Midbrain (tissue), 1 donor: ENCODE measurements at places on chromosomes 7 and 10.
A peak's percentile ranks its signal among the peaks of the same experiment; 100 is the strongest.

DNA sequence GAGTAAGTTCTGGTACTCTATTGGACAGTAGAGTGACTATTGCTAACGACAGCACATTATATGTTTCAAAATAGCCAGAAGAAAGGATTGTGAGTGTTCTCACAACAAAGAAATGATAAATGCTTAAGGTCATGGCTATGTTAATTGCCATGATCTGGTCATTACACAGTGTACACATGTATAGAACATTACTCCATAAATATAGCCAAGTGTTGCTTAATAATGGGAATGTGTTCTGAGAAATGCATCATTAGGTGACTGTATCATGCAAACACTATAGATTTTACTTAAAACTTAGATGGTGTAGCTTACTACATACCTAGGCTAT, 19.6 kb downstream of the EPC1 start:
- no peak for DNase-seq

DNA sequence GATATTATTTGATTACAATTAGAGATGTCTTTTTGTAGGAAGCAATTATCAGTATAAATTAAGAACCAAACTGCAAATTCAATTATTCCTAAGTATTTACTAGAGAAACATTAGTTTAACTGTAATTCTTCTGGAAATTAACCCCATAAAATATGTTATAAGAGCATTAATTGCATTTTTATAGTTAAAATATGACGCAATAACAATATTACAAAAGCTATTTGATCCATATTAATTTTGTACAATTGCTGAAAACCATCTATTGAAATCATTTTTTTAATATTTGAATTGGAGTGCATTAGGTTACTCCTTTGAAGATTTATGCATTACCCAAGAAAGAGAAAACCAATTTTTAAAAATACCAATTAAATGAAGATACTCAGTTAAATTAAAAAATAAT, 254.8 kb upstream of the LRRTM3 start:
- DNase-seq = no peak

GRCh38 chr10:3165196-3165595, 7.4 kb downstream of the PITRM1 start:
- DNase-seq = no peak

DNA sequence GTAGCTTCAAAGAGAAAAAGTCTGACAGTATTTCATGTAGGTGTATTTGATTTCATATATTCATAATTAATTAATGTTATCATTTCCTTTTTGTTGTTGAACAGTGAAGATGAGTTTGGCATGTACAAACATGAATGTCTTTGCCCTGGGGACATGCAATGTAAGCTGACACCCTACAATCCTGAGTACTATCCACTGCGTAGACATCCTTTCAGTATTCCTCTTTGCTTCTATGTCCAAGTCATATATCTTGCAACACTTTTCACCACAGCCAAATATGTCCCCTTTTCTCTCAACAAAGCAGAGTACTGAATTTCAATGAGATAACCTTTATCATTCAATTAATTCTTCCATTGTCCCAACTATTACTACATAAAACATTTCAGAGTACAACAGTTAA, 93.6 kb downstream of the GPR37 start:
- no peak for DNase-seq

DNA sequence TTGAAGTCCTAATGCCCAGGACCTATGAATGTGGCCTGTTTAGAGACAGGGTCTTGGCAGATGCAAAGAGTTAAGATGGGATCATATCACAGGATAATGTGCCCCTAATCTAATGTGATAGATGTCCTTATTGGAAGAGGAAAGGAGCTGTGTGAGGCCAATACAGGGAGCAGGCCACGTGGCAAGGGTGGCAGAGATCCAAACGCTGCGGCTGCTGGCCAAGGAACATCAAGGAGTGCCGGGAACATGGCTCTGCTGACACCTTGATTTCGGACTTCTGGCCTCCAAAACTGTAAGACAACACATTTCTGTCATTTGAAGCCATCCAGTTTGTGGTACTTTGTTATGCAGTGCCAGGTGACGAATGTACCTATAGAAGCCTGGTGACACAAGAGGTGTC, 37.7 kb upstream of the EZH2 start:
- DNase-seq = peak; percentile 1

GRCh38 chr7:85041605-85042216, 145.1 kb downstream of the SEMA3D start:
- DNase-seq = peak; percentile 75

GRCh38 chr10:49508249-49508648, 30.7 kb downstream of the ERCC6 start:
- no peak for DNase-seq

- no peak for DNase-seq
These were observed 419.0 kb upstream of the GALNT17 start for GRCh38 chr7:70712942-70713341.

DNA sequence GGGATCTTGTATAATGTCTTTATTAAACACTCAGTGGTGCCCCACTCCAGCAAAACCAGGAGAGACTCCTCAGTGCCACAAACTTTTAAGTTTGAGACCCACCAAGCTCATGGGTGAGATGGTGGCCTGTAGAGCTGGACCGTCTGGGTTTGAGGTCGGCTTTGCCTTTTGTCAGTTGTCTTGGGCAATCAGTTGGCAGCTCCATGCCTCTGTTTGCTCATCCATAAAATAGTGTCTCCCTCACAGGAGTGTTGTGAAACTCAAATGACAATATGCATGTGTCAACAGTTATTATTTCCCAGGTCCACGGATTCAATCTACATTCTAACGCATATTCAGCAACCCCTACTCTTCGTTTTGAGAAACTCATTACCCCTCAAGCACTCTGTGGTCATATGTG, 367.8 kb upstream of the C7orf33 start:
- no peak for DNase-seq

DNA sequence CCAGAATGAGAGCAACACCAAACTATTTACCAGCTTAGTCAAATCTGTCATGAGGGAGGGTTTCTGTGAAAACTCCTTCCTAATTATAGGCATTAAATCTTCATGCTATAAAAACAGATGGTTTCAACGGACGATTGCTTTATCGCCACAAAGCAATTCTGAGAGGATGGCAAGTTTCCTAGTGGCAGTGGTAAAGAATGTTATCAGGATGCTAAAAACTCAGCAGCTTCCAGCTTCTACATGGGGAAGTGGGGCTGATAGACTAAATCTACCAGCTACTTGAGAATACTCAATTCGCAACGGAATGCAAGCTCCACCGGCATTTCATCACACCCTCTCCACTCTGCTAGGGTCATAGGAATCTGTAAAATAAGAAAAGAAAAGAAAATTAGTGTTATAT, 41.8 kb downstream of the JCAD start:
- DNase-seq = no peak

GRCh38 chr10:11670381-11670780, 58.9 kb upstream of the USP6NL start:
- DNase-seq = no peak

GRCh38 chr10:98097616-98098015, 36.8 kb upstream of the R3HCC1L start:
- DNase-seq = no peak

- DNase-seq = no peak
These were observed 416.2 kb upstream of the GHITM start for GRCh38 chr10:83723080-83723479.

GRCh38 chr10:74846958-74847357, 20.6 kb downstream of the KAT6B start:
- no peak for DNase-seq

DNA sequence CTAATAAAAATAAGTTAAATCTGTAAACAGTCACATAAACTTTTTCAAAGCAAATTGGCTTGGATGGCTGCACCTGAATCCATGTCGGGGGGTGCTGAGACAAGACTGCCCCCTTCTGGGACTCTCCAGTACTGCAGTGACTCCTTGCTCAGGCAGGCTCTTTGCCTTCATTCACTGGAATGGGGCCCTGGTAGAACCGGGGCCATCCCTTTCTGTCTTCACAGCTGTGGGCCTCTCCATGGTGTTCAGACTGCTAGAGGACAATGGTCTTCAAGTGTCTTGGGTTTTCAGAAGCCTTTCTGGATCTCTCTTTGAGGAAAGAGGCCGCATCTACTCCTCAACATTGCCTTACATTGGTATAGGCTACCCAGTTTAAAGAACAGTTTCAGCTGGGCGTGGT, 16.1 kb upstream of the IMPDH1 start:
- peak; percentile 73 for DNase-seq

GRCh38 chr7:18538554-18539250, 43.2 kb downstream of the HDAC9 start:
- no peak for DNase-seq

GRCh38 chr10:52757773-52758172, 14.8 kb downstream of the MBL2 start:
- no peak for DNase-seq

DNA sequence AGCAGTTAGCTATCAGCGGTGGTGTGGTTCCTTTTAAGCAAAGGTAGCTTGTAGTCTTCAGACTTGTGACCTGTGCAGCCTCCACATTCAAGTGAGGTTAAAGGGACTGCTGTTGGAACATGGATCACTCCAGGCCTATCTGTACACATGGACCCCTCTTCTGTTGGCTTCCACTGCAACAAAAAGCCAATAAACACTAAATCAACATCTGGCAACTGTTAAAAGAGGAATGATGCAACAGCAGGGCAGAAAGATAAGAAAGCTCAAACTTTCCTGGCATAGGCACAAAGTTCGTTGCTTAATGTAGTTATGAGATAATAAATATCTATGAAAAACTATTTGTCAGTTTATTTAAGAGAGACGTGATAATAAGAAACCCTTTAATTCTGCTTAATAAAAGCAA, 4.0 kb upstream of the MINPP1 start:
- no peak for DNase-seq

GRCh38 chr7:27112361-27112760, 9.9 kb upstream of the HOXA2 start:
- no peak for DNase-seq

- DNase-seq = no peak
These were observed 181.9 kb downstream of the AKR1D1 start for GRCh38 chr7:138258197-138258559.

DNA sequence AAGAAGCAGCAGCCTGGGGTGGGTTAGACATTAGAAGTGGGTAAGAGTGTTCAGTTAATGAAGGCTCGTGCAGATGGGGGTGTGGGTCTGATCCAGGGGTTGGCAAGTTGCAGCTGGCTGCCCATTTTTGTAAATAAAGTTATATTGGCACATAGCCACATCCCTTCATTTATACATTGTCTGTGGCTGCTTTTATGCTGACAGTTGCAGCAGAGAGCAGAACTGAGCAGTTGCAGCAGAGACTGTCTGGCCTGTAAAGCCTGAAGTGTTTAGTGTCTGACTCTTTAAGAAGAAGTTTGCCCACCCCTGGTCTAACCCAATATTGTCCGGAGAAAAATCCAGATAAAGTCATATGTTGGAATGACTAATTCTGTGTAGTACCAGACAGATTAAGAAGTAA, 38.1 kb downstream of the GLRX3 start:
- no peak for DNase-seq

DNA sequence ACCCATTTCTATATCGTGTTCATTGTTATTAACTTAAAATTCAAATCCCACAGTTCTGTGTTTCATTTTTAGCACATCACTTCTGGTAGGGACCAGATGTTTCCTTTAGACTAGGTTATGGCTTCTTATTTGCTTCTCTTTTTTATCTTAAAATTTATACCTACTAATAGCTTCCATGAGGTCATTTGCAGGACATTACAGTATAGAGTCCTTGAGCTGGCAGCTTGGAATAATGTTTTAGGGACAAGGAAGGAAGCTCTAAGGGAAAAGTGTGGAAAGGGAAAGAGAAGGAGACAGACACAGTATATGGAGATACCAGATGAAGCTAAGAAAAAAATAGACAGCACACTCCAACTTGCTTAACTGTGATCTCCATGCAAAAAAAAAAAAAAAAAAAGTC, 48.8 kb upstream of the CD36 start:
- DNase-seq = no peak

GRCh38 chr7:49583440-49583839, 190.0 kb upstream of the VWC2 start:
- no peak for DNase-seq
